SK-N-SH treated with all-trans-retinoic acid at 6 μM for 48 hours (cell line): ENCODE measurements at places on chromosomes 12 and 14.

GRCh38 chr14:69708586-69709560 lies 58.1 kb upstream of the SRSF5 start:
- ATAC-seq: peak; percentile 76

DNA sequence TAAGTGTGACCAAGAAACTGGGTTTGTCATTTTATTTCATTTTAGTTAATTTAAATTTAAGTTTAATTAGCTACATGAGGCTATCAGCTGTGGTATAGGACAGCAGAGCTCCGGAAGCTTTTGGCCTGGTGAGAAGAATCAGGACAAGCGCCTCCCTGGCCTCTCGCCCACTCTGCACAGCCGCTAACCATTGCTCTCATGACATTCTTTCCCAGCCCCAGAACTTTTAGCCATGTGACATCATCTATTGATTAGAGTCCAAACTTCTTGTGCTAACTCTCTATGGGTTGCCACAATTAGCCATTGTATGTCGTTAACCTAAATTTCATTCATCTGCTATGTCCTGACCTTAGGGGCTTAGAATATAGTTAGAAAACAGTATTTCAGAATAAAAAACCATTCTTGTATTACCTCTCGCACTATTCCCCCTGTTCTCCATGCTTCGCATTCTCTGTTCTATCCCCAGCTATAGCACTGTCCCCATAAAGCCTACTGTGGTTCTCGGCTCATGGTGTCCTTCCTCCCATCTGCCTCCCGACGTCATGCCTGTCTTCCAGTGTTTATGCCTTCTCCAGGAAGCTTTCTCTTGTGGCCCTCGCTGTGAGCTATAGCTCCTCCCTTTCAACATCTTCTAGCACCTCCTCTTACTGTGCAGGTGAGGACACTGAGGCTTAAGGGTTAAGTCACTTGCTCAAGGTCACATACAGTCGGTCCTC lies 23.5 kb downstream of the SSH1 start:
- ATAC-seq: no peak

- ATAC-seq: no peak
Observed at GRCh38 chr12:62800707-62801400, 134.1 kb downstream of the PPM1H start.

GRCh38 chr12:49154221-49154620 lies 23.0 kb upstream of the TUBA1B start:
- ATAC-seq: no peak

GRCh38 chr12:1634590-1635191 lies 5.7 kb downstream of the WNT5B start:
- ATAC-seq: peak; percentile 89

GRCh38 chr14:57182760-57183503 lies 85.8 kb downstream of the EXOC5 start:
- peak; percentile 57; the same call in 2 of the 3 replicates for ATAC-seq

DNA sequence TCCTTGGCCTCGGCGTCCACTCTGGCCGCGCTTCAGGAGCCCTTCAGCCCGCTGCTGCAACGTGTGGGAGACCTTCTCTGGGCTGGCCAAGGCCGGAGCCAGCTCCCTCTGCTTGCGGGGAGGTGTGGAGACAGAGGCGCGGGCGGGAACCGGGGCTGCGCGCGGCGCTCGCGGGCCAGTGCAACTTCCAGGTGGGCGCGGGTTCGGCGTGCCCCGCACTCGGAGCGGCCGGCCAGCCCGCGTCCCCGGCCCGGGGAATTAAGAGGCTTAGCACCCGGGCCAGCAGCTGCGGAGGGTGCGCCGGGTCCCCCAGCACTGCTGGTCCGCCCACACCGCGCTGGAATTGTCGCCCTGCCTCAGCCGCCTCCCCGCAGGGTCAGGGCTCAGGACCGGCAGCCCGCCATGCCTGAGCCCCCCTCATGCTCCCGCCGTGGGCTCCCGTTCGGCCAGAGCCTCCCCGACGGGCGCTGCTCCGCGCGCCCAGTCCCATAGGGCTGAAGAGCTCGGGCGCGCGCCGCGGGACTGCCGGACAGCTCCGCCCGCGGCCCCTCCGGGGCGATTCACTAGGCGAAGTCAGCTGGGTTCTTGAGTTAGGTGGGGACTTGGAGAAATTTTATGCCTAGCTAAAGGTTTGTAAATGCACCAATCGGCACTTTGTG lies 673.9 kb downstream of the SLC16A7 start:
- no peak for ATAC-seq

DNA sequence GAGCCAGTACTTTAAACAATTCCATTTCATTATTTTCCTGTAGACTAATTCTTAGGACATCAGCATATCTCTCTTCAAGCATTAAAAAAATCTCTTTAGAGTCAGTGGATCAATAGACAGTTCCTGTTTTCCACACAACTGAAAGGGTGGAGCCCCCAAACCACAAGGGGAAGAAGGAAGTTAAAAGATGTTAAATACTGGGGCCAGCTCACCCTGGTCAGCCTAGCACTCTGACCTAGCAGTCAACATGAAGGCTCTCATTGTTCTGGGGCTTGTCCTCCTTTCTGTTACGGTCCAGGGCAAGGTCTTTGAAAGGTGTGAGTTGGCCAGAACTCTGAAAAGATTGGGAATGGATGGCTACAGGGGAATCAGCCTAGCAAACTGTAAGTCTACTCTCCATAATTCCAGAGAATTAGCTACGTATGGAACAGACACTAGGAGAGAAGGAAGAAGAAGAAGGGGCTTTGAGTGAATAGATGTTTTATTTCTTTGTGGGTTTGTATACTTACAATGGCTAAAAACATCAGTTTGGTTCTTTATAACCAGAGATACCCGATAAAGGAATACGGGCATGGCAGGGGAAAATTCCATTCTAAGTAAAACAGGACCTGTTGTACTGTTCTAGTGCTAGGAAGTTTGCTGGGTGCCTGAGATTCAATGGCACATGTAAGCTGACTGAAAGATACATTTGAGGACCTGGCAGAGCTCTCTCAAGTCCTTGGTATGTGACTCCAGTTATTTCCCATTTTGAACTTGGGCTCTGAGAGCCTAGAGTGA lies at the start of gene LYZ:
Gene LYZ (plus strand): TSS at position 220 of the 777 bp plus-strand sequence. CDS start 28 bp downstream, at position 248.
- no peak for ATAC-seq

- ATAC-seq: no peak
Observed at GRCh38 chr14:54137614-54137961, 181.0 kb upstream of the BMP4 start.

- no peak for ATAC-seq
Observed at GRCh38 chr12:11067514-11067913, 5.4 kb upstream of the TAS2R46 start.

- no peak for ATAC-seq
Observed at GRCh38 chr12:100724071-100724470, 70.5 kb upstream of the ANO4 start.

GRCh38 chr14:59126714-59127436 lies 61.6 kb upstream of the DAAM1 start:
- ATAC-seq: peak; percentile 96

DNA sequence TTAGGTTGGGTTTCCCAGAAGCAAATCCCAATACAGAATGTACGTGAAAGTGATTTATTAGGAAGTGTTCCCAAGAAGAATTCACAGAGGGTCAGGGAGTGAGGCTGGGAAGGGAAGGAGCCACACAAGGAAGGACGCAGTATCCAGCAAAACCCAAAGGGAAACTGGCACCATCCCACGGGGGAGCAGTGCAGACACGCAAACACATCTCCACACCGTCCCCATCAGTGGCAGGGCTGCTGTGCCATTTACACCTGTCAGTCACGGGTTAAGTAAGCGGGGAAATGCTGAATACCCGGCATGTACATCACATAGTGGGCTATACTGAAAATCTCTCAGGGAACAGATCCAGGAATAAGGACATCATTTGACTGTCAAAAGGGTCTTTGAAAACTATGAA lies 93.9 kb downstream of the SLC38A1 start:
- no peak for ATAC-seq
